ENCODE measurements at places on chromosomes 3 and 15.
A peak's percentile ranks its signal among the peaks of the same experiment; 100 is the strongest.

- no peak for DNase-seq
Measured at GRCh38 chr3:64473466-64473865, 214.3 kb downstream of the ADAMTS9 start.

DNA sequence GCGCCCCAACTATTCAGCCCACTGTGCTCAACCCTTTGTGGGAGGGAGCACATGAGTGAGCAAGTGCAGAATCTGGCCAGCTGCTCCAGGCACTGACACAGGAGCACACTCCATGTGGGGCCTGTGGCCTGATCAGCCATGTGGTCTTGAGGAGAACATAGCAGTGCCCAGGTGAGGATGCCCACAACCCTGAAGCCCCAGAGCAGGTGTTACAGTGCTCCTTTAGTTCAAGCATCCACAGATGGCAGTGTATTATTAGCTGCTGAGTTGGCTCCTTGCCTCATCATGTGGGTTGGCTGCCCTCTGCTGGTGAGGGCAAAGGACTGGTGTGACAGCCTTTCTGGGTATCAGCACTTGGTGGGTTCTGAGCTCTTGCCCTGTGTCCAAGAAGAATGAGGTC, 1588.2 kb downstream of the SI start:
- peak; percentile 32 for DNase-seq

DNA sequence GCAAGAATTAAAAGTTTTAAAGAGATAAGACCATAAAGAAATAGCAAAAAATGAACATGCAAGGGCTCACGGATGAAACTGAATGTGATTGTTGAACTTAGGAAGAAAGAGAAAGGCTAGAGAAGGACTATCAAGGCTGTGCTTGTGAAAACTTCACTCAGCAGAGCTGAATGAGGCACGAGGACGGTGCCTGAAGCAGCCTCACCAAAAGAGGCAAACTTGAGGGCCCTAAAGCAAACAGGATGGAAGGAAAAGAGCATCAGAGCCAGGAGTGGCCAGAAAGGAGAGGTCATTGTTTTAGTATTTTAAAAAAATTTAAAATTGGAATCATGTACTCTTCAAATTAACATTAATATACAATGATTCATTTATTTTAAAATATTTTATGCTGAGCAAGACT, 191.2 kb upstream of the SOX14 start:
- no peak for DNase-seq

- DNase-seq: no peak
Measured at GRCh38 chr3:38985981-38986380, 65.8 kb downstream of the SCN11A start.

GRCh38 chr15:43105077-43105736, 631 bp downstream of the UBR1 start:
- DNase-seq: peak; percentile 18

GRCh38 chr3:77648214-77648613, 608.3 kb downstream of the ROBO2 start:
- no peak for DNase-seq

GRCh38 chr3:194095464-194095863, 40.5 kb upstream of the HES1 start:
- no peak for DNase-seq

GRCh38 chr3:196688349-196688748, 23.7 kb downstream of the CEP19 start:
- no peak for DNase-seq

GRCh38 chr15:38217191-38217595, 35.4 kb upstream of the SPRED1 start:
- DNase-seq: peak; percentile 61

DNA sequence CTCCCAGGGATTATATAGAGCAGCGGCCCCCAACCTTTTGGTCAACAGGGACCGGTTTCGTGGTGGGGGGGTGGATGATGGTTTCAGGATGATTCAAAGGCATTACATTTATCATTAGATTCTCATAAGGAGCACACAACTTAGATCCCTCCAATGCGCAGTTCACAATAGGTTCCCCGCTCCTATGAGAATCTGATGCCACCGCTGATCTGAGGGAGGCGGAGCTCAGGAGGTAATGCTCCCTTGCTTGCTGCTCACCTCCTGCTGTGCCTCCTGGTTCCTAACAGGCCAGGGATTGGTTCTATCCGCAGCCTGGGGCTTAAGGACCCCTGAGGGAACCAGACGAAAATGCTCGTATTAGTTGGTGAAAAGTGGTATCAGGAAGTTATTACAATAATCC, 1.3 kb upstream of the HACD2 start:
- DNase-seq: peak; percentile 52

DNA sequence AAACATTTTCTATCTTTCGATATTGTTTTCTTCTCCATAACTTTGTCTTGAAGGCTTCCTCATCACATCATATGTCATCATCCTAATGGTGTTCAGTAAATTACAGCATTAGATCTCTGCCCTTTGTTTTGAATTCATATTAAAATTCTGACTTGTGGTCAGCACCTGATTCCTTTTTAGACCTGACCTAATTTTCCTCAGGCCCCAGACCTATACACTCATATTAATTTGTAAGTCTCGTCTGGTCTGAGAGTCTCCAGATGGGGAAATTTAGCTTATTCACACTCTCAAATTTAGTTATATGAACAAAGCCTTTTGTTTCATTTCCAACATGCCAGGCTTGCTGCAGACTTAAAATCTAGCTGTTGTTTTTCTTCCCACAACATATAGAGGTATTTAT, 248.4 kb downstream of the KCNH8 start:
- DNase-seq: no peak

GRCh38 chr15:51536965-51537574, 85.5 kb downstream of the DMXL2 start:
- DNase-seq: peak; percentile 6

GRCh38 chr3:189698811-189699210, 67.6 kb downstream of the TP63 start:
- no peak for DNase-seq

DNA sequence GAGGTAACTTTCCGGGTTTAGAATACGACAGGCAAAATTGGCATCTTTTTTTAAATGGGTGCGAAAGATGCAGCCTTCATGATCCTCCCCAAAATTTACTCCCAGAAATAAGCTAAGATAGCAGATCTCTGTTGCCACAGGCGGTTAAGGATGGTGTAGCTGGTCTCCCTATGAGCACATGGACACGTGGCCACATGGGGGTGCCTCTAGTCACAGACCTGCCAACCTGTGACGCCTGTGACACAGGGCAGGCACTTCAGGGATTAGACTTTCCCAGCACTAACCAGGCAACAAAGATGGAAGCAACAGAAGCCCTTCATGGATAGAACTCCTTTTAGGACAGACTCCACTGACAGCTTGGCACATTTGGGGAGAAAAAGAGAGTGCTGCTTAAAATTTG, 320.3 kb downstream of the THSD4 start:
- no peak for DNase-seq

DNA sequence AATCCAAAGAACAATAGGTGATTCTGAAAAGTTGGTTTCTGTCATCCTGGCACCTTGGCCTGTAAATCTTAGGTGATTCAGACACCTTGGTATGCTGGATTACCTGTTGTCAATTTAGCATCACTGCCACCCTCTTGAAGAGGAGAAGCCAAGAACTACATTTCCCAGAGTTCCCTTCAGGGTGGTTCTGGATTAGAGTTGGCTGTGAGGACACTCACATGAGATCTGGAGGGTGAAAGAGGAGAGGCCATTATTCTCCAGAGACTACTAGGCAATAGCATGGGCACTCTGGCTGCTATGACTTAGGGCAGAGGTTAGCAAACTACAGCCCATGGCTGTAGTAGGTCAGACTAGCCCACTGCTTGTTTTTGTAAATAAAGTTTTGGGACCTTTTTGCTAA, 41.7 kb upstream of the CORO2B start:
- peak; percentile 15 for DNase-seq

DNA sequence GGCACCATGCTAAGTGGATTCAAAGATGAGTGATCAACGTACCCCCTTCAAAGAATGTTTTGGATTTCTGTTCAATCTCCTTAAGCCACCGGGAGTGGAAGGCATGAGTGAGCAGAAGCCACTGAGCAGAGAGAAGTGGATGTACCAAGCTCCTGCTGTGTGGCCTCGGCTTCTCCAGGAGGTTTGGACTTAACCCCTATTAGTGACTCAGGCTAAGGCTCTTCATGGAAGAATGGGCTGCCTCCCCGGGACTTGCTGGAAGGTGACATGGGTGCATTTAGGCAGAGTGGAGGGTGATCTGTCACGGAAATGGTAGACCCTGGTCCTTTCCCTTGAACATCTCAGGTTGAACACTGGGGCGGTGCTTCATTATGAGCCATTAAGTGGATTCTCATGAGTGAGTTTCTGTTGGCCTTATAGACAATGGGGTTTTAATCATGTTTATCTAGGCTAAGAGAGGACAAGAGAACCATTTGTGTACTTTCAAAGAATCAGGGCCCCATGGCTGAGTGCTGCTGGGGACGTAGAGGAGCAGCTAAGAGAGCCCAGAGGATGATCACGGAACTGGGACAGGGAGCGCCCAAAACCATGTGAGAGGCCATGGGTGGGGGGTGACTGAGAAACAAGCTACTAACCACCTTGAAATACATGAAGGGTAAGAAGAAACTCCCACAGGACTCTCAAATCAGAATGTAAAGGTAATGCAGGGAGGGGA, 62.2 kb downstream of the HES1 start:
- no peak for DNase-seq

DNA sequence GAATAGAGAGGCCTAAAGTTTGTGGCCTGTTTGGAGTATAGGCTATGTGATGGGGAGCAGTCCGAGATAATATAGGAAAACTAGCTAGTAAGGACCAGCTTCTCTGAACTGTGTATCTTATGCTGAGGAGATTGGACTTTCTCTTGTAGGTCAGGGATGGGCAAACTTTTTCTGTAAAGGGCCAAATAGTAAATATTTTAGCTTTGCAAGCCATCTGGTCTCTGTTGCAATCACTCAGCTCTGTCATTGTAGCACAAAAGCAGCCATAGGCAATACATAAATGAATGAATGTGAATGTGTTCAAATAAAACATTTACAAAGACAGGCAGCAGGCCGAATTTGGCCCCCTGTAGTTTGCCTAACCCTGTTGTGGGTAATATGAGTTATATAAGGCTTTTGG, 24.5 kb downstream of the TMOD3 start:
- DNase-seq: no peak

DNA sequence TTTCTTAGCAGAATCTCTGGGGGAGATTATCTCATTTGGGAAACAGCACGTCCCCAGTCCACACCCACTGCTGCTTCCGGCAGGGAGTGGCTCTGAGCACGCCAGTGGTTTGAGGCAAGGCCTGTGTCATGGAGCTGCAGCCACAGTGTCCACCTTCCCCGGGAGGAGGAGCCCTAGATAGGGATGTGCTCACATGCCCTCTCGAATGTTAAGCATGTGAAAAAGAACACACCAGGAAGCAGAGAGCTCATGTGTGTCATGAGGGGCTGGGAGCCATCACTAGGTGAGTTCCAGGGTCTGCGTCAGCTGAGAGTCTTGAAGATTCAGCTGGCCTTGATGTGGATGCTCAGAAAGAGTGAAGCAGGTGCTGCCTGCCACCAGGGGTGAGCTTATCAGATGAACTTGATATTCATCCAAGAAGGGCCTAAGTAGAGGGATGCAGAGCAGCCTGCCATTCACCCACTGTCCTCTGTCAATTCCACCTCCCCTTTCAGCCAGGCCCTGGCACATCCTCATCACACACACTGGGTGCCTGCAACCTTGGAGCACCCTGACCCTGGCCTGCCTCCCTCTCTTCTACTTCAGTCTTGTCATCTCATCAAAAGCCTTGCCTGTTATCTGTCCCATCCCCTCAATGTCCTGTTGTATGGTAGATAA, 16.3 kb downstream of the ITGA11 start:
- DNase-seq: no peak

DNA sequence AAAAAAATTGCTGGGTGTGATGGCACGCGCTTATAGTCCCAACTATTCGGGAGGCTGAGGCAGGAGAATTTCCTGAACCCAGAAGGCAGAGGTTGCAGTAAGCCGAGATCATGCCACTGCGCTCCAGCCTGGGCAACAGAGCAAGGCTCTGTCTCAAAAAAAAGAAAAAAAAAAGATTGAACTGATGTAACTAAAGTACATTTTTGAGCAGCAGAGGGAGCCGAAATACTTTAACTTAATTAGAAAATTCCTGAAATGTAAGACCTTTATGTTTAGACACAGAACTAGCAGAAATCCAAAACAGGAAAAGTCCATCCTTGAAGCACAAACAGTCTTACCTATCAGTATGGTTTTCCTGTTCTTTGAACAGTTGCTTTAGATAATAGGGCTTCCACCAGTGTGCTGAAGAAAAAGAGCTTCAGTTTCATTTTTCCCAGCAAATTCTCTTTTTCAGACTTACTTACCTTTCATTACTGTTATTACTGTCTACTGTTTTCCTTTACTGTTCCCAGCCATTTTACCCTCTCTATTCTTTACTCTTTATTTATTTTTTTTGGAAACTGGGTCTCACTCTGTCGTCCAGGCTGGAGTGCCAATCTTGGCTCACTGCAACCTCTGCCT, 33.4 kb upstream of the ZNF609 start:
- no peak for DNase-seq

All from urothelium cell line (cell line).